ENCODE measurements at places on chromosomes 6 and 20. TPM values are rescaled to one million over a fixed set of nuclear protein-coding genes. Genes with fewer than 3 reads are reported as not detected.

SLC17A3 gene
- not detected for total RNA-seq

MDFI gene
- total RNA-seq = 21.7 TPM

CYP24A1 gene
- 1.2 TPM for total RNA-seq

PTGIS gene
- total RNA-seq = 11.1 TPM

HSPA1B gene
- total RNA-seq = 176 TPM

CHRNA4 gene
- total RNA-seq = 26.5 TPM

LY86 gene
- 5.5 TPM for total RNA-seq

PCK1 gene
- not detected for total RNA-seq

TRIM40 gene
- not detected for total RNA-seq

CD109 gene
- total RNA-seq = 2.3 TPM

TINAG gene
- not detected for total RNA-seq

BMP2 gene
- 6.7 TPM for total RNA-seq

OOEP gene
- total RNA-seq = not detected

ALDH5A1 gene
- total RNA-seq = 43.6 TPM

RPS18 gene
- total RNA-seq = 2,657 TPM

GSTA2 gene
- total RNA-seq = not detected

PBOV1 gene
- total RNA-seq = not detected

SLPI gene
- not detected for total RNA-seq

APCDD1L gene
- not detected for total RNA-seq

TBXT gene
- not detected for total RNA-seq

POM121L2 gene
- not detected for total RNA-seq

WFDC12 gene
- total RNA-seq = not detected

IL17A gene
- total RNA-seq = not detected

HLA-DRB5 gene
- 3.0 TPM for total RNA-seq

ERVFRD-1 gene
- total RNA-seq = not detected

RIMS1 gene
- 374 TPM for total RNA-seq

FGD2 gene
- total RNA-seq = 3.2 TPM

CPNE5 gene
- 36.0 TPM for total RNA-seq

MEI4 gene
- total RNA-seq = 2.1 TPM

MRAP2 gene
- total RNA-seq = 30.4 TPM

SLC17A1 gene
- total RNA-seq = not detected

C6orf58 gene
- total RNA-seq = 1.2 TPM

GHRH gene
- total RNA-seq = 2.3 TPM

MARCKS gene
- total RNA-seq = 386 TPM

TPD52L1 gene
- 24.7 TPM for total RNA-seq

TMEM200A gene
- total RNA-seq = 21.2 TPM

IMPG1 gene
- total RNA-seq = not detected

ZCCHC3 gene
- total RNA-seq = 22.4 TPM

TPD52L2 gene
- total RNA-seq = 30.0 TPM

LAMA5 gene
- total RNA-seq = 12.9 TPM

XKR7 gene
- 10.1 TPM for total RNA-seq

SPATA25 gene
- total RNA-seq = 1.6 TPM

SLC4A11 gene
- total RNA-seq = not detected

SIGLEC1 gene
- total RNA-seq = 0.23 TPM

TTK gene
- 10.1 TPM for total RNA-seq

ZSCAN16 gene
- total RNA-seq = 8.8 TPM

All from diencephalon (tissue), 1 donor.